HTR-8/SVneo (cell line): ENCODE measurements at places on chromosomes 3 and 15.
A peak's percentile ranks its signal among the peaks of the same experiment; 100 is the strongest.

DNA sequence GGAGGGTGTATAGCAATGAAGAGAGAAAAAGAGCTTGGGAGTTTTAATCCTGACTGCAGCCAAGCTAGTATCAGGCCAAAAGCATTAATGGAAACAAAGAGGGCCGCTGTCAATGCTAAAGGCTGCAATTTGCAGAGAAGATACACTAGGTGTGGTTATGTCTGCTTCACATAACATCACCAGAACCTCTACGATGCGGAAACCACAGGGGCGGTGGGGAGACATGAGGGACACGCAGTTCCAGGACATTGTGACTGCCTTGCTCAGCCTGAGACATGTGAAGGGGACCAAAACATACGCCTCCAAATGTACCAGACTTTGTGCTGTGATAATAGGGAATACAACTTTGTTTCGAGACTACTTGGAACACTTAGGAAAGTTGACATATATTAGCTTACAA lies 88.4 kb downstream of the APBA2 start:
- DNase-seq = no peak

DNA sequence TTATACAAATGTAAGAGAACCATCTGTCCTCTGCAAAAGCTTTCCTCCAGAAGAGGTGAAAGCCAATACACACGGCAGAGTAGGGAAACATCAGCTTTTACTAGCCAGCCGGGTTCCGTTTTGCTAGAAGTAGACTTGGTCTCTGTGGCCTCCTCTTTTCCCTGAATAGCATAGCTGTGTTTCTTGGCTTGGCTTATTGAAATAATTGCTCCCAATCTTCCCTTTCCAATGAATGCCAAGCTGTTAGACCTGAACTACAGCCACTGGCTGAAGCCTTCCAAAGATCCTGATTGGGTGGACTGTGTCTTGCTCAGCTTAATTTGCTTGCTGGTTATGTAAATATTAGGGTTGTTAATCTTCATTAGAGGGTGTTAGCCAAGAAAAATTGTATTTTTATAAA lies 157.8 kb upstream of the ROPN1 start:
- DNase-seq = no peak

DNA sequence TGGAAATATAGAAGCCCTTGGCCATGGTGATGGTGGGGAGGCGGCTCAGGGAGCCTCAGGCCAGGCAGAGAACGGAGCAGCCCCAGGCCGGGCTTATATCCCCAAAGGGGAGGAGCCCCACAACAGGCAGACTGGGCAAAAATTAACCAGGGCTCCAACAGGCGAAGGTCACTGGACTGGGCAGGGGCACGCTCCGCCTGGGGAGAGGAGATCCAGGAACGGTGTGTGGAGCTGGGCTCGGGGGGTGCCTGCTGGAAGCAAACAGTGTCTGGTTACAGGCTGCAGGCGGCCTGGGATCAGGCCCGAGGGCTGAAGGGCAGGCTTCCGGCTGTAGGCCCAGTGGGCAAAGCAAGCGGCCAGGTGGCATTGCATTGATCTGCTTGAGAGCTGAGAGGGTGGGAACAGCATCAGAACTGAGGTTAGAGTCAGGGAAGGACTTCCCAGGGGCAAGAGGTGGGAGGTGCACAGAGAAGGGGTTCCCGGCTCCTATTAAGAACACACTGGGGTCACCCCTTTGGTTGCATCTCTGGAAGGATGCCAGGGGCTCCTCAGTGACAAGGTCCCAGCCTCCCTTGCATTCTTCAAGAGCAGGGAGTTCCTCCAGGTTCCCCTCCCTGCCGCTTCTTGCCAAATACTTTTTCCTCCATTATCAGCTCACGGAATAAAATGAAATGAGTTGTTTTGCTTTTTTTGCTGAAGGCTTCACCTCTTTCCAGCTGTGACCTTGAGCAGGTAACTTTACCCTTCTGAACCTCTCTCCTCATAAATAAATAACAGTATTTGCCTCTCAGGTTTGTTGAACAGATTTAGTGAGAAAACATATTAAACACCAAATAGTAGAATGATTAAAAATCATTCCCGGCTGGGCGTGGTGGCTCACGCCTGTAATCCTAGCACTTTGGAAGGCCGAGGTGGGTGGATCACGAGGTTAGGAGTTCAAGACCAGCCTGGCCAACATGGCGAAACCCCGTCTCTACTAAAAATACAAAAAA lies 7.8 kb downstream of the ANPEP start:
- no peak for DNase-seq

- no peak for DNase-seq
These were observed 59.3 kb upstream of the CCNL1 start for GRCh38 chr3:157219215-157219614.

- DNase-seq = no peak
These were observed 247 bp downstream of the FETUB start for GRCh38 chr3:186640473-186640818.

- DNase-seq = no peak
These were observed 35.4 kb downstream of the GRAMD1C start for GRCh38 chr3:113873814-113874526.

GRCh38 chr3:132549890-132550578 lies 47.0 kb upstream of the ACKR4 start:
- DNase-seq = peak; percentile 22

- DNase-seq = no peak
These were observed 92.3 kb upstream of the P2RY1 start for GRCh38 chr3:152742368-152743347.

DNA sequence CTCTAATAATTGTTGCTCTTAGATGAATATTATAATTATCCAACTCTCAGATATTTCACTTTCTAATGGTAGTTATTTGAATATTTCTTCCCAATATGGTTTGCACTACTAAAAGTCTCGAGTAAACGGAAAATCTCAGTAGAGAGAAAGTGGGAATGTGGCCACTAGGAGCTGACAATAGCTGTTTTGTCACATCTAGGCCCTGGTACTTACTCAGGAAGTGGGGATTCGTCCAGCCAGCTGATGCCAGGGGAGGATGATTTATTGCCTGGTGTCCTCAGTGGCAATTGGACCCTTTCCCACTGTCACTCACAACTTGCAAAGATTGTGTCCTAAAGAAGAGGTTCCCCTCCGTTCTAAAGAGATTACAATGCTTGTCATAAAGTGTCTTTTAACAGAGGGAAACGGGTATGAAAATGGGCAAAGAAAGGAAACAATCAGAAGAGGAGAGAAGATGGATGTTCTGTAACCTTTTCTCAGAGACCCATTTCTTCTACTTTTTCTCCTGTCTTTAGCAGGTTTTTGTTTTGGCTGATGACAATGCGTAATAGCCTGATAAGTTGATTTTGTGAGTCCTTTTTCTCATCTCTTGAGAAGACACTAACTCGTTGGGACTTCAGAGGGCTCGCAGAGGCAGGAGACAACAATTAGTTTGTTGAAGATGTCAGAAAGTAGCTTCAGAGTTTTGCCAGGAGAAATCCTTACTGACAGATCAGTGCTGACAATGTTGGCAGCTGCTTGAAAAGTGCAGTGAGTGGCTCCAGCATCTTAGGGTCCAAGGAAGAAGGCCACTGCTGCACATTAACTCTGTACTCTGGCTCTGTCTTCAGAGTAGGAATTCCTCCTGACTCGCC lies 320.6 kb downstream of the MECOM start:
- DNase-seq = no peak

GRCh38 chr15:98560338-98560737 lies 88.0 kb upstream of the IGF1R start:
- DNase-seq = no peak

GRCh38 chr3:74614107-74614967 lies at the start of gene CNTN3:
TSS of gene CNTN3 (minus strand) at chr3:74614659. CDS start at chr3:74521112, 93,547 bp downstream.
- no peak for DNase-seq

- DNase-seq = peak; percentile 78
These were observed 45.7 kb downstream of the C2CD4B start for GRCh38 chr15:62119227-62119864.
